Suprapubic skin (tissue), 4 donors: ENCODE measurements at places on chromosomes 3 and 15.

DNA sequence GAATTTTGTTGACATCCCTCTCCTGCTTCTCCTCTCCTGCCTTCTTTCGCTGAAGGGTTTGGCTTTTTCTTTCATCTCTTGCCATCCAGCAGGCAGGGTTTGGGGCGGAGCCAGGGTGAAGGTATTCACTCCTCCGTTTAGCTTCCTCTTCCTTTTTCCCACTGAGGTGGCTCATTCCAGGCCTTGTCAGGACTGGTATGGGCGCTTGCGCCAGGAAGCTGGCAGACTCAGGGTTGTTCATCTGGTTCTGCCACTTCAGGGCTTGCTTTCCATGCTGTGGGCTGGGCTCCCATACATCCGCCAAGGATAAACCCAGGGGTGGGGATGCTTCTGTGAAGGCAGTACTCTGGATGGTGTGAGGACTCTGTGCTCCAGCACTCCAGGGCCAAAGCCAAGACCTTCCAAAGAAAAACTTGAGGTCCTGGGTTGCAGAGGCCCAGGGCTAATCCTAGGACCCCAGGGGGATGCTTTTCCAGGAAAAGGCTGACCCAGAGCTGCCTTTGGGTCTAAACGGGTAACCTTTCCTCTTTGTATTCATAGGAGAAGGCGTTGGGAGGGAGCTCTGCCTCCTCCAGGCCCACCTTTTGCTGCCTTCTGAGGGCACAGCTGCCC lies 7.7 kb upstream of the AMOTL2 start:
- peak; percentile 87 for DNase-seq

DNA sequence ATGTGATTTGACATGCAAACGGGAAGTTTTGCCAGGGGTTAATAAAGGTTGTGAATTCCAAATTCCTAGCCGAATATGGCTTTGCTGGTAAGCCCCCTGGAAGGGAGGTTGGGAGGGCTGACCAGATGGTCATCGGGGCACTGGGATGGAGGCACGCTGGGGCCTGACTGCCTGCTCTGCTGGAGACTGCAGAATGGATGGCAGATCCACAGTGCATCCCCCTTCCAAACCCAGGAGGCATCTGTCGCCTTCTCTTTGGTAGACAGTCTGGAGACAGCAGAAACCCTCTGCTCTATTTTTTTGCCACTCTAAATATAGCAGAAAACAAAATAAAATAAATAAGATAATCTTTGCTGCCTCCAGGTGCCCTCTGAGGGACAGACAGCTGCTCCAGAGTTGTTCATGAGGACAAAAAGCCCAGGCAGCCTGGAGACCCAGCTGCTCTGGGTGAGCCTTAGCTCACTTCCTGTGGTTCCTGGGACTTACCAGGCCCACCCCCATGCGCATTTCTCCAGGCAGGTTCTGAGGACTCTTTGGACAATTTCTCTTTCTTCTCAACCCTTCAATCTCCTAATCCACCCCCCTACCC lies 6.1 kb upstream of the SPTBN5 start:
- no peak for DNase-seq

DNA sequence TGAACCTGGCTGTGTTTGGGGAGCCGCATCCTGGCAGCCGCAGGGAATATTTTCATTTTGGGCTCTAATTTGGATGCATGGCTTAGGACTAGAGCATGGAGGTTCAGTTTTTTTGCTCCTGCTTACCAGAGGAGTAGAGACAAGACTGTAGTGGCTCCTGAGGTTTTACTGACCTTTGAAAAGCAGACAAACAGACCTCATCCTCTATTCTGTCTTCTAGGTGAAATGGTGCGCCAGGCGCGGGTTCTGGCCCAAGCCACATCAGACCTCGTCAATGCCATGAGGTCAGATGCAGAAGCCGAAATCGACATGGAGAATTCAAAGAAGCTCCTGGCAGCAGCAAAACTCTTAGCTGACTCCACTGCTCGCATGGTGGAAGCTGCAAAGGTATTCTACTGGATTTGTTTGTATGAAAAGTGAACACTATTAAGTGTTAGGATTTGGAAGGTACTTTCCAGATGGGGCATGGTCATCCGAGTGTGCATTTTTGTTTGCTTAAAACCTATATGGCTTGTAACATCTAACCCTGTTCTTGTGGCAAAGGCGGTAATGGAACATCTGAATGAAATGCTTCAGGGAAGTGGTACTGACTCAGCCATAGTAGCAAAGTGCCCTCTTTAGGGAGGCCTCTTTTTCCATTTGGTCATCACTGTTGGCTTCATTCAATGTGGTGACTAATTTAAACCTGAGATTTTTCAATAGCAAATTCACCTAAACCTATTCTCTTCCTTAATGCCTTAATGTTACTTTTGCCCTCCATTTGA lies 330.7 kb upstream of the TPM1 start:
- no peak for DNase-seq

- no peak for DNase-seq
Observed at GRCh38 chr3:88334187-88334868, 184.6 kb downstream of the C3orf38 start.

DNA sequence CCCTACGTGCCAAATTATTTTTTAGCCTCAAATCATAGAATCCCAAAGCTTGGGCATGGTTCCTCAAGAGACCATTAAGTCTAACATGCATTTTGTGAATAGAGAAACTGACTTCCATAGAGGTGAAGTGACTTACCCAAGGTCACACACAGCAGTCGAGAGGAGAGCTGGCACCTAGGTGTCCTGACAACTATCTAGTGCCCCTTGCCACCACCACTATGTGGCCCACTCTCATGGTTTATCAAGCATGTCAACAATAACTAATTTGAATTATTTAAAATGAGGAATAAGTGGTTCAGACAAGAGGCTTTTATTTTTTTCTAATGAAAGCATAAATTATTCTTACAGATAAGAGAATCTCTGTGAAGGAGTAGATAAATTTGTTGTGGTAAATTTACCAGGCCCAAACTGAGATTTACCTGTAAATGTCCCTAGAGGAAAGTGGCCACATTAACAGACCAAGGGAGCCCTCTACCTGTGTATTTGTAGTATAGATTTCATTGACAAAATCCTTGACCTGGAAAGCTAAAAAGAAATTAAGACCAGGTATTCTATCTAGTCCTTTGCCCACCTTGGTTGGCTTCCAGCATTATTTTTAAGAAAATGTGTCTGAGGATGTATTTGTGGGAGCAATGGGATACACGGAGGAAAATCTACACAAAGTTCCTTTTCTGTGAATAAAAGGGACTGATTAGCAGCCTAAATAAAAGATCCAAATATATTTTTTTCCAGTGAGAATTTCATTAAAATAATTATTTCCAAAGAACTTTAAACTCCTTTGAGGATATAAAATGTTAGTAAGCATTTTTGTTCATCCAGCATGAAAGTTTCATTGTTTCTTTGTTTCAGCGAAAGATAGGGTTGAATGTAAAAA lies 49.1 kb downstream of the IQCH start:
- no peak for DNase-seq

GRCh38 chr3:120908030-120908794 lies at the start of gene STXBP5L:
STXBP5L (plus strand) TSS chr3:120908205; CDS start chr3:120909579, 1,374 bp downstream.
- DNase-seq, result peak; percentile 61

- no peak for DNase-seq
Observed at GRCh38 chr15:52251144-52251860, 44.3 kb downstream of the MYO5C start.

GRCh38 chr15:68230157-68231100 lies 901 bp upstream of the CLN6 start:
- peak; percentile 69 for DNase-seq

- no peak for DNase-seq
Observed at GRCh38 chr3:128598884-128599664, 51.5 kb downstream of the RPN1 start.

DNA sequence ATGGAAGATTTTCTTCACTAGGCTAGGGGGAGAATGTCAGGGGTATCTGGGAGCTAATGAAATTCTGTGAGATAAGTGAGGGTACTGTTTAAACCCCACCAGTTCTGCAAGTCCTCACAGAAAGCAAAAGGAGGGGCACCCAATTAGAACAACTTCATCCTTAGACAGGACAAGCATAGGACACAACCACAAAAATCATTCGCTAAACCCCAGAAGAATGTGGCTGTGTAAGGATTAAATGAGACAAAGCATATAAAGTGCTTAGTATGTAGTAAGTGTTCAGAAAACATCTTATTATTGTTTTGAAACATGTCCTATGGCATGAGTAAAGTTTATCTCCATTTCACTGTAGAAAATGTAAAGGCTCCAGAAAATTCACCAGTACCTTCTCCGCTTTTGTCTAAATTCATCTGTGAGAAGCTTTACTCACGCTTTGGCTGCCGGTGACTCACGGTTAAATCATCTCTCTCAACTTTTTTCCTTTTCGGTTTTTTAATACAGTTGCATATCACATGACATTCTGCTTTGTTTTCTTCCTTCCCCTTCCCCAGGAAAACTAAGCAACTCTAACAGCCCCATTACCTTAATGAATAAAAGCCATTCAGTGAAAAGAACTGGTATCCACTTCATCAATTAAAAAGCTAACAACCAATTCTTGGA lies 1.7 kb downstream of the CLRN1 start:
- no peak for DNase-seq

DNA sequence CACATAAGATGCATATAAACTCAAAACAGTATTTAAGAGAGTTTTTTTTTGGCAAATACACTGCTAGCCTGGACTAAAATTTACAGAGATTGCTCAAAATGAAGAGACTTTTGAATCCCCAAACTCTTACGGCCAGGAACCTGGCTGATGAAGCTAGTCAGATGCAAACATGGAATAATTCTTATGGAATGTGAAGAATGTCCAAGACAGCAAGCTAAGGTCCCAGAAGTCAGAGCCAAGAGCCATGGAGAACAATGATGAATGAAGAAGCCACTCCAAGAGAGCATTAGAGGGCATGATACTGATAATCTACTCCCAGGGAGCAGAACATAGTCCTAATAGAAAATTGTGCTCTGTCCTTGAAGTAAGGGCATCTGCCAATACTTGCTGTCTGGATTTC lies 705.5 kb downstream of the DIPK2A start:
- DNase-seq, result no peak

DNA sequence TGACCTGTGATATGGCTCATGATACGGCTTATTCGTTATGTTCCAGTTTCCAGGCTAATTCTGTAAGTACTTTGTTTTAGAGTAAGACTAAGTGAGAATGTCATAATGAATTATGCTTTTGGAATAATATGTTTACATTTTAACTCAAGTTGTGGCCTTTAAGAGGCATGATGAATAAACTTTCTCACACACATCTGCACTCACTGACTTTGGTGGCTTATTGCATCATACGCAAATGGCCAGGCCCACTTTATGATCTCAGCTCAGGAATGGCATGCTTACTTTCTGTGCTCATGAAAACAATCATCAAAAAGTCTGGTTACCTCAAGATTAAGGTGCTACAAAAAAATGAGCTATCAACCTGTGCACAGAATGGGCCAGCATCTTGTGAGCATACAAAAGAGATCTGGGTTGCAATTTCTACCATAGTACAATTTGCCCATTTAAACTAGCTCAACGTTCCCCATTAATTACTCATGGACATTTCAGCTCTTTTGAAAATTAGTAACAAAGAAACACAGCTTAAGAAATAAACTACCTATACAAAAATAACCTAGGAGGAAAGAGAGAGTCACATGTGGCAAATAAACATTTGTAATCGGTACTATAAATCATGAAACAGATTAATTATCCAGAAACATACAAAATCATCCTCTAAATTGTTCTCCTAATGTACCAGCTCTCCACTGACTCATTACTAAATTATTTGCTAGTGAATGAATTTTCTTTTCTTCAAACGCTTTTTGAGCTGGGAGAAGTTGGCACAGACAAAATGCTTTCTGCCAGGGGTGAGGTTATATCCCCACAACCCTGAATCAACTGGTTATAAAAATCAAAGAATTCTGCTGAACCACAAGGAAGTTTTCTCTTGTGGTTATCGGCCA lies 439.0 kb upstream of the ADAMTS9 start:
- no peak for DNase-seq

DNA sequence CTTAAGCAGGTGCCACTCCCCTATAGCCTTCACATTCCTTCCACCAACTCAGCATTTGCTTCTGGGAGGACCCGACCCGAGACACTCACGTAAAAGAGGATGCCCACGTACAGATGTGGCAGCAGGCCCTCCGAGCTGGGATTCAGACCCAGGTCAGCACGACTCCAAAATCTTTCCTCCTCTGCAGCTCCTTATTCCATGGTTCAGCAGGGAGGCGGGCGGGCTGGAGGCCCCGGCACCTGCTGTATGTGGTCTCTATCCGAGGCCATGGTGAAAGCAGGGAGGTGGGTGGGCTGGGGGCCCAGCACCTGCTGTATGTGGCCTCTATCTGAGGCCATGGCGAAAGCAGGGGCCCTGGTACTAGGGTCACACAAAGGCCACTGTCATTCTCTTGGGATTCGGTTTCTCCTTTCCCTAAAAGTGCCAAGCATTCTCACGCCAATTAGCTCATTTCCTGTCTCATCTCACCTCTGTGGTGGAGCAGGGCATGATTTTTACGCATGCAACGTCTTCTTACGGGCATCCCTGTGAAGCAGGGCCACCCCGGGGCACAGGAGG lies 5.9 kb upstream of the MUC4 start:
- DNase-seq, result no peak

GRCh38 chr3:67113802-67114407 lies 115.8 kb downstream of the KBTBD8 start:
- DNase-seq, result no peak

DNA sequence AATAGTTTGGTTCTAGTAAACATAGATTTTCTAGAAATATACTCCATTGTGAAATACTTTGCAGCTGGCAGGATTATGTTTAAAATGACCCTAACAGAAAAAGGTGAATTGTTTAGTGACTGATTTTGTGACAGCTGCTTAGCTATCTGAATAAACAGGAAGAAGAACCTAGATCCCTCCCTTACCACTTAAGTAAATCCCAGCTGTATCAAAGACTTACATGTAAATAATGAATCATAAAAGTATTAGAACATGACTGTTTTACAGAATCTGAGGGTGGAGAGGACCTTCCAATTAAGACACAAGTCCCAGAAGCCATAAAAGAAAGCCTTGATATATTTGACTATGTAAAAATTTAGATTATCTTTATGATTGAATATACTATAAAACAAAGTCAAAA lies 15.9 kb downstream of the SLC49A4 start:
- no peak for DNase-seq

- DNase-seq, result no peak
Observed at GRCh38 chr3:165192610-165193192, 3.5 kb downstream of the SLITRK3 start.

DNA sequence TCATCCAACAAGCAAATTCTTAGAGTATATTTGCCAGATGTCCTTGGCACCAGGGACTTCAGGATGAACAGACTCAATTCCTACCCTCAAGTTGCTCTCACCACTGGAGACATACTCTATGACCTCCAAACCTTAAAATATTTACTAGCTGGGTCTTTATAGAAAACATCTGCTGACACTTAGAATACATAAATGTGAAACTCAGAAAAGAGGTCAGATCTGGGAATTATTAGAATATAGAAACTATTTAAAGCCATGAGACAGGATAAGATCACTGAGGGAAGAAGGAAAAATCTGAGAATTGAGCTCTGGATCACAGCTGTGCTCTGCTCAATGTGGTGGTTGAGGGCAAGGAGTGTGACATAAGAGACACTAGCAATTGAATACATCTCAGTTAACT lies 695.4 kb upstream of the UBE2E2 start:
- DNase-seq, result no peak

GRCh38 chr3:56792193-56792592 lies 9.6 kb downstream of the ARHGEF3 start:
- DNase-seq, result no peak

GRCh38 chr3:58497097-58497496 lies 5.2 kb downstream of the KCTD6 start:
- DNase-seq, result no peak
